ENCODE measurements at places on chromosomes 3 and 15.

- peak; percentile 22 for DNase-seq
Observed at GRCh38 chr3:32577581-32578556, 7.2 kb upstream of the DYNC1LI1 start.

GRCh38 chr3:166263460-166263859 lies 426.2 kb upstream of the BCHE start:
- no peak for DNase-seq

DNA sequence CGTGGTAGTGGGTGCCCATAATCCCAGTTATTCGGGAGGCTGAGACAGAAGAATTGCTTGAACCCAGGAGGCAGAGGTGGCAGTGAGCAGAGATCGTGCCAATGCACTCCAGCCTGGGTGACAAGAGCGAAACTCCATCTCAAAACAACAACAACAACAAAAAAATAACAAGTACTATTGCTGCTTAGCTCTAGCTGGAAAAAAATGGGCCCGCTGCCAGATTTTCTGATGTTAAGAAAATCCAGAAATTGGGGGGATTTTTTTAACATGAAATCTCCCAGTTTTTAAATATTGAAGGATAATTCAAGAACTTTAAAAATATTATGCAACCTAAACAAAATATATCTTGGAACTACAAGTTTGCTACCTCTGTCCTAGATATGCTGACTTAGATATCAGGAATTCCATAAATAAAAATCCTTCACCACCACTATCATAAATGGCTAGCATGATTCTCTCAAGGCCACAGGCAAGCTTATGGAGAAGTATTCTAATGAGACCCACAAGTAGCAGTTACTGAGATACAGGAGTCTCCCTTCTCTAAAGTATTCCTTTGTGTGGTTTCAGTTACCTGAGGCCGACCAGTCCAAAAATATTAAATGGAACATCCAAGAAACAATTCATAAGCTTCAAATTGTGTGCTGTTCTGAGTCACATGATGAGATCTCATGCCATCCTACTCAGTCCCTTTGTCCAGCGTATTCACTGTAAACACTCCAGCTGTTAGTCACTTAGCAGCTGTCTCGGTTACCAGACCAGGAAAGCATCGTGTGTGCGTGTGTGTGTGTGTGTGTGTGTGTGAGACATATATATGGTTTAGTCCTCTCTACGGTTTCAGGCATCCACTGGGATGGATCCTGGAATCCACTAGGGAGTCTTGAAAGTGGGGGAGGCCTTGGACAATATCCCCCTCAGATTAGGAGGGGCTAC lies 277.2 kb downstream of the TBL1XR1 start:
- DNase-seq, result no peak

DNA sequence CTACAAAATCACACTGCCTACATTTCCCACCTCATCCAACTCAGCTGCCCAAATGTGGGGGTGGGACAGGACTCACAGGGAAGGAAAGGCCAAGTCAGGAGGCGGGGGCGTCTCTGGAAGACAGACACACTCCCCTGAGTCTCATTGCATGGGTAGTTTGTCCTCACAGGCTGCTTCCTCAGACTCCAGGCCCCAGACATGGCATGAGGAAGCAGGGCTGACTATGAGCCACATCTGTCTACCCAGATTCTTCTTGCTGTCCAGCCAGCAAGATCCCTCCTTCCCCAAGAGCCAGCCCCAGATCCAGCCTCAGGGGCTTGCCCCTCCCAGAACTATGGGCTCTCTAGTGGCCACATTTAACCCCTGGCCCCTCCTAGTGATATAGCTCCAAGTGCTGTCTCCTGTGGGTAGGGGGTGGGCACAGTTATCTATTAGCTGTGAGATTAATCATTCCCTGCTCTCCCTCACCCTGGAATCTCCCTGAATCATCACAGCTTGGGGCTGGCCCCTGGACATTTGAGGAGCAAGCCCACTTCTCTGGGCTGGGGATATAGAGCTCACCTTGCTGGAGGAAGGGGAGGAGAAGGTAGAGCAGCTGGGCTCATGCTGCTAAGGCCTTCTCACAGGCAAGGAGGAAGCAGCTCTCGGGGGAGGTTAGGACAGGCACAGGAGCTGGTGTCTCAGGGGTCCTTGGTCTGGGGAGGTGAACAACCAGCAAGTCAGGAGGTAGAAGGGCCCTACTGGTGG lies 2.1 kb upstream of the CCDC33 start:
- no peak for DNase-seq

GRCh38 chr15:93073465-93073952 lies 15.5 kb downstream of the RGMA start:
- no peak for DNase-seq

DNA sequence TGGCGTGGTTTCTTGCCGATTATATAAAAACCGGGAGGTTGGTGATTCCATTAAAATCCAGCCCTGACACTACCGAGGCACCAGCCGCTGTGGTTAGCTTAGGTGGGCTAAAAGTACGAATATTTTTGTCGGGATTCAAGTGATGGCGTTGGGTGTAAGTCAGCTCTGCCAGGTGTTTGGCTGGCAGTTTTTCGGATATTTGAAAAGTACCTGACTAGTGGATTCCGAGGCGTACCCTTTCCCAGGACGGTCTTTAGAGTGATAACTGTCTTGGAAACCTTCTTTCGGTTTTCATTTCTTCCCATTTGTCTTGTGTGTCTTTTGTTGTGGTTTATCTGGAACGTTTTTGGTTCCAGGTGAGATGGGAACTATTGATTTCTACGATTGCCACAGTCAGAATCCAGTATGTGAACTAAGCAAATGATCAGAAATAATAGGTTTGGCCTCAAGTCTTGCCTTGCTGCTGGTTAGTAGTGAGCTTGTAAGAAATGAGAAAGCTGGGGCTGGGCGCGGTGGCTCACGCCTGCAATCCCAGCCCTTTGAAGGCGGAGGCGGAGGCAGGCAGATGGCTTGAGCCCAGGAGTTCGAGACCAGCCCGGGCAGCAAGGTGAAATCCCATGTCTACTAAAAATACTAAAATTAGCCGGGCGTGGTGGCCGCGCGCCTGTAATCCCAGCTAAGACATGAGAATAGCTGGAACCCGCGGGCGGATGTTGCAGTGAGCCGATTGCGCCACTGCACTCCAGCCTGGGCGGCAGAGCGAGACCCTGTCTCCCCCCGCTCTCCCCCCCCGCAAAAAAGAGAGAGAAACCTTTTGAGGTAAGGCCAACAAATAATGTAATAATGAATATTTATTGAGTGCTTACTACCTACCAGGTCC lies 1.4 kb downstream of the FYTTD1 start:
- peak; percentile 35 for DNase-seq

GRCh38 chr3:97230486-97230885 lies 416.1 kb downstream of the EPHA6 start:
- DNase-seq, result no peak

DNA sequence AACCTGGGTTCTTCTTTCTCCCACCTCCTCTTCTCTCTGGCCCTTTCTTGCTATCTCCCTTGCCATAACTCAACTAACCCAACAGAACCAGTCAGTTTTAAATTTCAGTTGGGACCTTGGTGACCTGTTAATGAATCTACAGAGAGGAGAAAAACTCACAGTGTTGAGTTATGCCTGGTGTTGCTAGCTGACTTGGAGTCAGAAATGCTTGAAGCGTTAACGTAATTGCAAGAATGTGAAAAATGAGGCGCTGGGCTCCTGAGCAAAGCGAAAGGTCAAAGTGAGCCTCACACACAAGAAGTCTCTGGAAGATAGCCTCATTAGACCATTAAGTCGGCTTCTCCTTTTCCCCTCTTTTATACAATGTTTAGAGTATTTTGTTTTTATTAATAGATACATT lies 18.4 kb downstream of the MEIS2 start:
- no peak for DNase-seq

GRCh38 chr15:79431636-79432344 lies at the start of gene MINAR1:
Gene MINAR1 (plus strand): TSS chr15:79432336. CDS start chr15:79456148, 23,812 bp downstream.
- no peak for DNase-seq

DNA sequence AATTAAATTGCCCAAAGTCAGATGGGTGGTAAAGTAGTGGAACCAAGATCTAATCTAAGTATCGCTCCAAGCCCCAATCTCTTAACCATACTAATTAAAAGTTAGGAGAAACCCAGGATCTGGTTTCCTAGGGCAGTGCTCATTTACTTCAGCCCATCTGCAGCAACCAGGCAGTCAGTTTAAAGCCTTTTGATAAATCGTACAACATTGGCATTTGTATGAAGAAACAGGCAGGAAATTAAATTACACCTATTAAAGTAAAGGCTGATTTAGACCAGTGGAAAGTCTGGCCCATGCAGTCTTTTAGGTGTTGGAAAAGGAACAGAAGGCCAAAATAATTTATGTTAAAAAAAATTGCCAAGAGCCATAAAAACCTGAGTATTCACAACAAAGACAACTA lies 594.4 kb upstream of the UBE2E2 start:
- DNase-seq, result no peak

GRCh38 chr15:93382200-93382820 lies 293.3 kb upstream of the RGMA start:
- no peak for DNase-seq

DNA sequence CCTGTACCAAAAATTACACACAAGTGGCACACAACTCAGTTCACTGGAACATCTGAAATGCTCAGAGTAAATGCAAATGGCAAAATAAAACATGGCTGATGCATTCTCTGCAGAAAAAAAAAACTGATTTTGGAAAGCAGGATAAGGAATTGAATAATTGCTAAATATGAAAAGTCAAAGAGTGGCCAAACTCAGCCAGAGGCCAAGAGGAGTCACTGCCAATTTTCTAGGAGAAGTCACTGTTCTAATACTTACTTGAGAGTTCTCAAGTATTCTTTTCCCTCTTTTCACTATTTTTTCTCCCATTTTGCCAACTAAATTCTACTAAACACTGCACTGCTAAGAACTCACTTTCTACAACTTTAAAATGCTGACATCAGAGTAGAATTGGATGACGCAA lies 1018.6 kb downstream of the TUSC7 start:
- DNase-seq, result no peak

GRCh38 chr3:50862221-50862620 lies 187.5 kb downstream of the DOCK3 start:
- DNase-seq, result no peak

DNA sequence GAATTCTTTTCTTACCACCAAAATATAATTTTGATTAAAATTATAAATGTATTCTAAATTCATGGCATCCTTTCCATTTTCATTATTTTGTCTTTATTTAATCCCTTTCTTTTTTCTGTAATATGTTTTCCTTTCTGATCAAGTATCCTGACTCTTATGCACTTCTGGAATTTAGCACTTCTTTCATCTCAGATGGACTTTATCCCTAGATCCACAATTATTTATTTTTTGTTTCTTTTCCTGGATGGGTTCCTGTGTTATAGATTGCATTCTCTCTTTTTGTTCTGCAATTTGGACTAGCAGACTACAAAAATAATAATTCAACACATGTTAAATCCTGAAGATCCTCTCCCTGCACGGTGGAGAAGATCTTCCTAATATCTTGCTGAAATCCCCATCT lies 76.9 kb upstream of the CDIN1 start:
- DNase-seq, result no peak

- DNase-seq, result peak; percentile 28
Observed at GRCh38 chr3:46089237-46090011, 62.1 kb upstream of the XCR1 start.

DNA sequence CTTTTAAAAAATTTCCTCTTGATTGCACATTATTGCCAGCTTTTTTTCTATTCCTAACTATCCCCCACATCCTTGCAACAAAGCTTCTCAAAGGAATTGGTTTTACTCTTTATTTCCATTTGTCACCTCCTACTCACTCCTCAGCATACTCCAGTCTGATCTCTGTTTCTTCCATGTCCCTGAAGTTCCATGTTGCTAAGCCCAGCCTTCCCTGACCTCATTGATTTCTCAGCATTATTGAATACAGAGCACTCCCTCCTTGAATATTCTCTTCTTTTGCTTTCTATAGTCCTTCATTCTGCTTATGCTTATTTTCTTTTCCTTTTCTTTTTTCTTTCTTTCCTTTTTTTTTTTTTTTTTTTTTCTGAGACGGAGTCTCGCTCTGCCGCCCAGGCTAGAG lies 10.7 kb downstream of the ARID3B start:
- no peak for DNase-seq

DNA sequence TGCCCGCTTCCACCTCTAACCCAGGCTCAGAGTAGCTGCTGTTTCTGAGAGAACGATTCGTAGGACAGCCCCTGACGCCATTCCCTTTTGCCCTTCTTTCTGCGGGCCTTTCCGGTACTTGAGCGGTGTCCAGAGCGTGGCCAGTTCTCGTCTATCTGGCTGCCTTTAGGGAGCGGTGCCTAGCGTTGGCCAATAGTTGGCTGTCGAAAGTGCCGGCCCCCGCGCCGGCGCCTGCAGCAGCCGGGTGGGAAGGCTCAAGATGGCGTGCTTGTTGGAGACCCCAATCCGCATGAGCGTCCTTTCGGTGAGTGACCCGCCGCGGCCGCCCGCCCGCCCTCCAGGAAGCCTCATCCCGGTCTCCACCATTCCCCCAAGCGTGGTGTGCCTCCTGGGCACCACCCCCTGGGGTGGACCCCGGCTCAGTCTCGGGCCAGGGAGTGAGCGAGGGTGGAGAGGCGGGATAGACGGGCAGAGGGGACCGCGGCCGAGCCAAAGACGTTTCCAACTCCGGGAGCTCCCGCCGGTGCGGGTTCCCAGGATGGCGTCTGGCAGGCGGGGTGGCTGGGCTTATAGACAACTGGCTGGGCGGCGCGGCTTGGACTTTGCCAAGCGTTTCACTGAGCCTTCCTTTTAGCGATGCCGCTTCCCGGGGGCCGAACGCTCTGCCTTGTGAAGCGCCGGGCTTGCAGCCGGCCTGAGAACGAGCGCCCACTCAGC lies at the start of gene ARMC8:
TSS of gene ARMC8 (plus strand) at position 6 of the 717 bp plus-strand sequence. CDS start at position 260, 254 bp downstream.
- DNase-seq, result no peak

DNA sequence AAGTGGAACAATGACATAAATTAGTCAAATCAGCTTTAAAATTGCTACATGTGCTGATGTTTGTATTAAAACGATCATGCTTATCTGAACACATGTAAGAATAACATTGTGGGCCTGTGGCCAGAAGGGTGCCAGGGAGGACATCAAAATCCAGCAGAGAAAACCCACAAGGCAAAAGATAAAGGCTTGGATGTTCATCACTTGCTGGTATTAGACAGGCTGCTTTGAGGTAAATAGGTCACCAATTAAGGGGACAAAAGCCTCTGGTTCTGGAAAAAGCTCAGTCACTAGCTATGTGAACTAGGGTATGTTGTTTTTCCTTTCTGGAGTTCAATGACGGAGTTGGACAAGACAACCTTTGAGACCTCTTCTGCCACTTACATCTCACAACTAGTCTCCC lies 74.4 kb upstream of the TMEM108 start:
- DNase-seq, result no peak

DNA sequence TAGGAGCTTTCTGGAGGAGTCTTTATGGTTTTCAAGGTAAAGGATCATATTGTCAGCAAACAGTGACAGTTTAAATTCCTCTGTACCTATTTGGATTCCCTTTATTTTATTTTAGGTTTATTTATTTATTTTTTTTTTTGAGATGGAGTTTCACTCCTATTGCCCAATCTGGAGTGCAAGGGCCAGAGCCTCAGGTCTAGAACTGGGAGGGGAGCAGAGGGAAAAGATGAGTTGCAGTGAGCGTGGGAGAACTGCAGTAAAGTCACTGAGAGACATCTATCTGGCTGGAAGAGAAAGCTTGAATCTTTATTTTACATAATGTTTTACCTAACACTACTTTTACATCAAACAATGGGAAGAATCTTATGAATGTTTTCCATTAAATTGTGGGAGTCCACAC lies 49.5 kb upstream of the GK5 start:
- no peak for DNase-seq

All from CD4-positive, alpha-beta T cell treated with Interleukin-12 subunit alpha and Interleukin-12 subunit beta, for 1 hour (primary cell).